GOT3 (cell line): ENCODE measurements at places on chromosomes 1 and 21.

- no peak for DNase-seq
Measured at GRCh38 chr1:67919274-67920072, 86.2 kb upstream of the GNG12 start.

DNA sequence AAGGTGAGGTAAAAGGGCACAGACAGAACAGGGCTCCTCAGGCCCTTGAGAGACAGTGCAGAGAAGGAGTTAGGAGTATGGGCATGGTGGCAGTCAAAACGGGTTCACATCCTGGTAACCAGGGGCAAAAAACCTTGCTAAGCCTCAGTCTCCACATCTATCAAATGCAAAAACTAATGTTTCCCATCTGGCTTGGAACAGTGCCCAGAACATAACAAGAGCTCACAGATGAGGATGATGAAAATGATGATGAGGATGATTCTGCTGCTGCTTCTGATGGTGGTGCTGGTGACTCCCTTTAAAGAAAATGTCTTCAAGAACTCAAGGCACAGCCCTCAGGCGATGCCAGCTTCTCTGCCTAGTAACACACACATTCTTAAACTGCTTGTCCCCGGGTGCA, 24.1 kb downstream of the HHIPL2 start:
- DNase-seq = no peak

DNA sequence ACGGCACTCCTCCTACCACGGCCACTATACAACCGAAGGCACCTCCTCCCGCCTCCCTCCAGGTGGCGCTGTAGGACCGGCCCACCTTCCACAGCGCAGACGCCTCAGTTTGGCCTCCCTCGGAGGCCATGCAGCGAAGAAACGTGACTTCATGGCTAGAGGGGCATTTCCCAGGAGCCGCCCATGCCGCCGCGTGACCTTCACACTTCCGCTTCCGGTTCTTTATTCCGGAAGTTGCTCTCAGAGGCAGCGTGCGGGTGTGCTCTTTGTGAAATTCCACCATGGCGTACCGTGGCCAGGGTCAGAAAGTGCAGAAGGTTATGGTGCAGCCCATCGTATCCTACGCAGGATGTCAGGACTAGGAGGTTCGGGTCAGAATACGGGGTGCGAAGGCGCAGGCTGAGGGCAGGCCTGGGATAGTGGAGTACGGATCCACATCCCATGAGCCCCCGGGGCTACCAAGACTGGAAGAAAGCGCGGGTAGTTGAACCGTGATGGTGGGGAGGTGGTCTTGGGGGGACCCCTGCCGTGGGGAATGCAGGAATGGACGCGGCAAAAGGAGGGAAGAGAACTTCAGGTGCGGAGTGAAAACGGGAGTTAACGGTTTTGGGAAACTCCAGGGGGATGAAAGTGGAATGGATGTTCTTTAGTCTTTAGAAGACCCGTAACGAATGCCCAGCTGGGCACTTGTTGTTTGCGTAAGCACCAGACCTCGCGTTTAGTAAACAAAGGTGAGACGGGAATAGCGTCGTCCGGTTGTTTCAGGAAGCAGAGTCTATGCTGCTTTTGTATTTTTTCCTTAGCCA, at the start of gene SNRPE:
Gene SNRPE, plus strand, starts transcription at position 221 of the 806 bp plus-strand sequence. Its CDS starts 61 bp downstream, at position 282.
- peak; percentile 93 for DNase-seq

DNA sequence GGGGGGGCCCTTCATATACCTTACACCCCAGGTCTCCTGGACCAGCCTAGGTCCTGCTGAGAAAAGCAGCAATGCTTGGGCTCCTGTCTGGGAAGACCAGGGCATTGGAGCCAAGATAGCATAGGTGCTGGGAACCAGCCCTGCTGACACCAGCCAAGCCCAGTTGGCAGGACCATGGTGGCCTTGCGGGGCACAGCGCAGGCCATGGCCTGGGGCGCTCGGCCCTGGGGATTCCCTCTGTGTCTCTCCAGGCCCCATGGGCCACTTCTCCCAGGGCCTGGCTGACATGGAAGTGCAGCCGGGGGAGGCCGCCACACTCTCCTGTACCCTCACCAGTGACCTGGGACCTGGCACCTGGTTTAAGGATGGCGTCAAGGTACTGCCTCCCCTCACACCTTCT, 23.3 kb downstream of the IGFN1 start:
- no peak for DNase-seq

GRCh38 chr1:227299241-227299627, 19.1 kb downstream of the CDC42BPA start:
- DNase-seq = no peak

DNA sequence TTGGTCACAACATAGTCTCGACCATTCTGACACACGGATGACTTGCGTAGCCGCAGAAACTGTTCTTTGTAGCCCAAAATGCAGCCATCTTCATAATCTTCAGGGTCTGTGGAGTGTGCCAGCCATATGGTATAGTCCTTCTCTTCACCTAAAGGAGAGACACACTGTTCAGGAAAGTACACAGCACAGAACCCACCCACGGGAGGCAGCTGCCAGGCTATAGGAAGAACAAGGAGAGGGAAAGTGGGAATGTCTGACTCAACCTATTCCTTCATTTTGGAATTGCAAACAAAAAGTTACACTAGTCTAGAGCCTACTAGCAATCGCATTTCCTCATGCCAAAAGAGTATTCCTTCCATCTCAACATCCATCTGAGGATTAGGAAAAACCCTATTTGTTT, 16.2 kb upstream of the MYBPHL start:
- DNase-seq = no peak

DNA sequence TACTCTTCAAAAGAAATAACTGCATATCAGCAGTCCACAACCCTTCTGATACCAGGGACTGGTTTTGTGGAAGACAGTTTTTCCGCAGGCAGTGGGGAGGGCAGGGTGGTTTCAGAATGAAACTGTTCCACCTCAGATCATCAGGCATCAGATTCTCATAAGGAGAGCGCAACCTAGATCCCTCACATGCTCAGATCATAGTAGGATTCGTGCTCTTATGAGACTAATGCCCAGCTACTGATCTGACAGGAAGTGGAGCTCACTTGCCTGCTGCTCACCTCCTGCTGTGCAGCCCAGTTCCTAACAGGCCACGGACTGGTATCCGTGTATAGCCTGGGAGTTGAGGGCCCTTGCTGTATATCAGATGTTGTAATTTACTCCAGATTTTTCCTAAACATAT, 11.5 kb downstream of the RO60 start:
- no peak for DNase-seq

- DNase-seq = no peak
Measured at GRCh38 chr1:203273869-203274602, 31.3 kb upstream of the BTG2 start.

- no peak for DNase-seq
Measured at GRCh38 chr1:200895801-200896530, 1.3 kb downstream of the INAVA start.

DNA sequence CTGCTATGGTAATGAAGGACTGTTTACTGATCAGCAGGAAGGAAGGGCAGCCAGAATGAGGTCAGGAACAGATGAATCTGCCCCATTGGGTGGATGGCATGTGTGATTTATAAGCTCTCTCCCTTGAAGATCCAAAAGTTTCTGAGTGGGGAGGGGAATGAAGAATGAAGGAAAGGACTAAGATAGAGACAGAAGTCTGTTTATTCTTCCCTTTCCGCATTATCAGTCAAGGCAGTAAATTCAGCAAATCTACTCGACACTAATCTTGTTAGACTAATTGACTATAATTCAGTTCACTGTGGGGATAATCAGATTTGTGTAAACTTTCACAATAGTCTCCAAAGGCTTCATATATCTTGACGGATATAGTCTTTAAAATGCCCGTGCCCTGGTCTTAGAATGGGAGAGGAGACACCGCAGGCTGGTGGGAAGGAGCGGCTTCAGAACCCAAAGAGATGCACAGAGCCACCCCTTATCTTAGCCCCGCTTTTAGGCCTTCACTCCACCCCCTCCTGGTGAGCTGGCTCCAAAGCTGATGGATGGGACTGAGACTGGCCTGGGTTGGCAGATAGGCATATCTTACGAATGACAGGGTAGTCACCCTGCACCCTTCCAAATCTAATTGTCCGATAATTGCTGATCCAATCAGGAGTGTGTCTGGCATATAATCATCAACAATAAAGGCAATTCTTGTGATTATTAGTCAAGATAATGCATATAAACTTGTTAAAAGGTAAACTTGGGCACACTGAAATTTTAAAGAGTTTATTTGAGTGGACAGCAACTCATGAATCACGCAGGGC, 76.0 kb upstream of the PPM1J start:
- DNase-seq = no peak

GRCh38 chr1:206982216-206982615, 12.0 kb upstream of the FCAMR start:
- DNase-seq = no peak

DNA sequence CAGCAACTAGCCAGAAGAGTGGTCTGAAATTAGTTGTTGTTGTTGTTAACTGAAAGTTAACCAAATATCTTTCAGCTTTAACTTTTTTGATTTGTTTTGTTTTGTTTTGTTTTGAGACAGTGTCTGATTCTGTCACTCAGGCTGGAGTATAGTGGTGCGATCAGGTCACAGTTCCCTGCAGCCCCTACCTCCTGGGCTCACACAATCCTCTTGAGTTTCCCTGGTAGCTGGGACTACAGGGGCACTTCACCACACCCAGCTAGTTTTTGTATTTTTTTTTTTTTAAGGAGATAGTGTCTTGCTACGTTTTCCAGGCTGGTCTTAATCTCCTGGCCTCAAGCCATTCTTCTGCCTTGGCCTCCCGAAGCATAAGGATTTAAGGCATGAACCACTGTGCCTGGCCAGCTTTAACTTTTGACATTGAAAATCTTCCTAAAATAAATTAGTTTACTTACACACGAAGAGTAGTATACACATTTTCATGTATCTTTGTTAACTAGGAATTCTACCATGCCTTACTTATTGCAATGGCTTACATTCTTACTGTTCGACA, 45.0 kb downstream of the GNG12 start:
- no peak for DNase-seq

DNA sequence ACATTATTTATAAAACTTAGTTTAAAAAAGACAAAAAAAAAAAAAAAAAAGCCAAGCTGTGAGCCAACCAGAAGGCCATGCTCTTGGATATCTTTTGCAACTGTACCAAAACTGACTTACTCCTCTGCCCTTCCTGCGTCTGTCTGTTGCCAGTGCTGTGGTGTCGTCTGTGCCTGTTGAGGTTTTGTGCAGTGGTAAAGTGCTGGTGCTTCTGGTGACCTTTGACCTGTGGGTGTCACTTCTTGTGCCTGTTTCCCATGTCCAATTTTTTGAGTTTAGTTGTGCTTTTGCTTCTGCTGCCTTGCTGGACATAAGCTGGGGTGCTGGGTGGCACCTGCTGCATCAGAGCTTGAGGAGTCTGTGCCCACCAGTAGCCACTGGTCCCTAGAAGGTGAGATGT, 41.4 kb downstream of the RNF187 start:
- DNase-seq = no peak

DNA sequence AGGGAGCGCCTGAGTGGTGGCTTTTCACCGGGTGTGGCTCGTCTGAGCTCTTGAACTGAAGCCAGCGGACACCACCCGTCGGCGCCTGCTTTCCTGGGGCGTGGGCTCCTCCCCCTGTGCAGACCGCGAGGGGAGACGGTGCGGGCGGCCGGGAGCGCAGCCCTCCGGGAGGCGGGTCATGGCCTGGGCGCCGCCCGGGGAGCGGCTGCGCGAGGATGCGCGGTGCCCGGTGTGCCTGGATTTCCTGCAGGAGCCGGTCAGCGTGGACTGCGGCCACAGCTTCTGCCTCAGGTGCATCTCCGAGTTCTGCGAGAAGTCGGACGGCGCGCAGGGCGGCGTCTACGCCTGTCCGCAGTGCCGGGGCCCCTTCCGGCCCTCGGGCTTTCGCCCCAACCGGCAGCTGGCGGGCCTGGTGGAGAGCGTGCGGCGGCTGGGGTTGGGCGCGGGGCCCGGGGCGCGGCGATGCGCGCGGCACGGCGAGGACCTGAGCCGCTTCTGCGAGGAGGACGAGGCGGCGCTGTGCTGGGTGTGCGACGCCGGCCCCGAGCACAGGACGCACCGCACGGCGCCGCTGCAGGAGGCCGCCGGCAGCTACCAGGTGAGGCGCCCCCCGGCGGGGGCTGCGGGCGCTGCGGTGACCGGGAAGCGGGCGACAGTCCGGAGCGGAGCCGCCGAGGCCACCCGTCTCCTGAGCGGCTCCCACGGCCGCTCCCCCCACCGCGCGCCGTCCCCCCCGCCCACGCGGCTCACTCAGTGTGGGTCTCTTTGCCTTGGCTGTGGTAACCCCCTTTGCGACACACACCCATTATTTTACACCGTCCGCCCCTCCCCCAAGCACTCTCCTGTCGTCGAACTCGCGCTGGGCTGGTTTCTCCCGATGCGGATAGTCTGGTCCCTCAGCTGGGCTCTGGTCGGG, at the start of gene TRIM58:
Gene TRIM58, plus strand, starts transcription at position 119 of the 916 bp plus-strand sequence. Its CDS starts 60 bp downstream, at position 179.
- no peak for DNase-seq

- no peak for DNase-seq
Measured at GRCh38 chr1:183313063-183313462, 105.1 kb downstream of the NMNAT2 start.

DNA sequence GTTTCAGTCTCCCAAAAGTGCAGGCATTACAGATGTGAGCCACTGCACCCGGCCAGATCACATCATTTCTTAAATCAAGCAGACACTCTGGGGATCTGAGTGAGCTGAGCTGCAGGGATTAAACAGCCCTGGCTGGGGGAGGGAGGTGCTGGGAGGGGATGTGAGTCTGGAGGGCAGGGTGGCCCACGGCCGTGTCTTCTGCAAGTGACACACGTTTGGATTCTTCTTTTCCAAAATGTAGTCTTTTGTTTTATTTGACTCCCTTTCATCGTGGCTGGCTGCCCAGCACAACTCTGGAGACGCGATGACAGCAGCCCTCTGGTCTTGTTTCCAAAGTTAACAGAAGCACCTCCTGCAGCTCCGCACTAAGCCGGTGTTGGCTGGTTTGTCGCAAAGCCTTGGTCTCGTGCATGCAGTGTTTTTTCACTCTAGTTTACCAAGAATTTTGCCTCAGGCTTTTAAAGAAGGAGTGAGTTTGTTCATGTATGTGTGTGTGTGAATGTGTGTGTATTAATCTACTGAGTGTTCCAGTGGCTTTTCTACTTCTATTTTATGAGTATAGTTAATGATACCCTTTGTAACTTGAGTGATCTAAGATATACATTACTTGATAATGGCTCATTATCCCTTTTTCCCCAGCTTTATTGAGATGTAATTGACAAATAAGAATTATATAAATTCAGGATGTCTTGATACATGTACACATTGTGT, 2.8 kb upstream of the KRTAP10-5 start:
- DNase-seq = no peak

DNA sequence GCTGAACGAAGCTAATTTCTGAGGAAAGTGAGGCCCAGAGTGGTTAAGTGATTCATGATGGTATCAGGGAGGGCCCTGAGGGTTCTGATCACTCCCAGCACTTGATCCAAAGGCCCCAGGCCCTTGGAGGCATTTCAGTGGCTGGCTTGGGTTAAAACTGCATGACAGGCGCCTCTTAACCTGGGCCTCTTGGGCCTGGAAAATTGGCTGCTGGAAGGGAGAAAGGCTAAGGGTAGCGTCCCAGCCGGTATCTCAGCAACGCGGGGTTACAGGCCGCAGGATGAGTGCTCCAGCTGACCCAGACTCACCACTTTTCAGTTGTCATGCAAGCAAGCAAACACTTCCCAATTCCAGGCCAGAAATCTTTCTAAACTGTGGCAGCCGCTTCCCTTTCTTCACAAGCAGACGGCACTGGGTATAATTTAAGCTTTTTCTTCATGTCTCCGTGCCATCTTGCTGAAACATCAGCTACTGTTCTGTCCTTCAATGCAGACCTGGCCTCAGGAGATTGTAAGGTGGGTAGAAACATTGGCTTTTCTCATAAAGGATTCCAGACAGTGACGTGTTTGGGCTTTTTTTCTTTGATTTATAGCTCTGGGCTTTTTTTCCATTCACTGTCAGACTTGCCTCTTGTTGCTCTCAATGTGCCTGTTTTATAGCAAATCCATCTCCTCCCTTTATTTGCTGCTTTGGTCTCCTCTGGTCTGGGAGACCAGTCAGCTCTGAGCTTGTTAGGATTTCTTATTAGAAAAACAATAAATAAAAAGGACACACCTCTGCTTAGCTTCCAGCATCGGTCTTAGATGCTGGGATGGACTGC, 229.1 kb downstream of the KCNJ6 start:
- no peak for DNase-seq
